Activated T-helper 2 cell treated with anti-CD3 and anti-CD28 coated beads, Interferon-gamma antibody, Interleukin-2, Interleukin-4, amounts not matched to agents 10 μg/mL and 5 μg/mL and 100 μg/mL, durations not matched to agents 14 hours and 24 hours and 36 hours (primary cell): ENCODE measurements at places on chromosomes 12 and 14.

DNA sequence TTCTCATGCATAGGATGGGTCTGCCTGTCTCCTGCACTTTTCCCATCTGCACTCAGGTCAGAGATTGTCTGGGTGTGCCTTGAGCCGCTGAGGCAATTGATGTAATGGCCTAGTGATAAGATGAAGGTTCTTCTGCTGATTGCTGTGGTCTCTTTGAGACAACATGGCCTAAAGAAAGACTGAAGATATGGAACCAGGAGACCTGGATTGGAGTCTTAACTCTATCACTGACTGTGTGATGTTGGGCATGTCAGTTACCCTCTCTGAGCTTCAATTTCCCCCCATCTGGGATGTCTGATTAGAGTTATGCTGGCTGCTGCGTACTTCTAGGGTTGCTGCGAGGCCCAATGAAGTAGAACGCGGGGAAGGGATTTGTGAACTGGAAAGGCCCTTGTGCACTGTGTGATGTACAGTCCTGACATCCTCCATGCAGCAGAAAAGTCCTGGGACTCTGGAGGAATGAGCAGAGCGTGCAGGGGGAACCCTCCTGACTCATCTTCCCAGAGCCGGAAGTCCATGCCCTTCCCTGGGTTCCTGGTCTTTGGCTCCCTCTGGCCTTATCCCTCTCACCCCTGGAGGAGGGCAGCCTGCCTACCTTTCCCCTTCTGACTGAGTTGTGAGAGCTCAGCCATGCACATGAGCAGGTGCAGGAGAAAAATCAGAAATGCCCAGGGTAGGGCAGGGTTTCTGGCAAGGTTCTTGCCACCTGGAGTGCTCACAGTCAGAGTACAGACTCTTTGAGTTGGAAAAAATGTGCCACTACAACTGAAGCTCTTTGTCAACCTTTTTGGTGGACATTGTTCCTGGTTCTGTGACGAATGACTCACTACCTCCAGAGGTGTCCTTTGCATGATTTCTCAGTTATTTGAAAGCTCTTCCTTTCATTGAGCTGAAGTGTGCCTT is 21.1 kb downstream of the PLEKHD1 start:
- DNase-seq = no peak

GRCh38 chr12:128852026-128852698 is 1.1 kb upstream of the GLT1D1 start:
- DNase-seq = no peak

- DNase-seq = no peak
Measured at GRCh38 chr14:95770777-95771176, 56.9 kb upstream of the TCL1A start.

DNA sequence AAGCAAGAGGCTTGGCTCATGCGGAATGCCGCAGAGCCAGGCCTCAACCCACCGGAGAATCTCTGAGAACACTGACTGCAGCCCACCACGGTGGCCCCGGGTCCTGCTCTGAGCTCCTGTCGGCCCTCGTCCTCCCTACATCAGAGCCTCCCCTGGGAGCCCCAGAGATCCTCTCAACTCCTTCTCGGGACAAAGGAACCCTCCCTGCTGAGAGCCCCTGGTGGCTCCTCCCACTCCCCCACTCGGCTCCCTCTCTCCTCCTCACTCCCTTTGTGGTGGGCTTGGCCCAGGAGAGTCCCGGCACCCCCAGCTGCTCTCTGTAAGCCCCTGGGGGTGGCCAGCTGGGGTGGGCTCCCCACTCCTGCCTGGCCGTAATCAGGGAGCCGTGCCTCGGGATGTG is 11.1 kb upstream of the INF2 start:
- DNase-seq = no peak

DNA sequence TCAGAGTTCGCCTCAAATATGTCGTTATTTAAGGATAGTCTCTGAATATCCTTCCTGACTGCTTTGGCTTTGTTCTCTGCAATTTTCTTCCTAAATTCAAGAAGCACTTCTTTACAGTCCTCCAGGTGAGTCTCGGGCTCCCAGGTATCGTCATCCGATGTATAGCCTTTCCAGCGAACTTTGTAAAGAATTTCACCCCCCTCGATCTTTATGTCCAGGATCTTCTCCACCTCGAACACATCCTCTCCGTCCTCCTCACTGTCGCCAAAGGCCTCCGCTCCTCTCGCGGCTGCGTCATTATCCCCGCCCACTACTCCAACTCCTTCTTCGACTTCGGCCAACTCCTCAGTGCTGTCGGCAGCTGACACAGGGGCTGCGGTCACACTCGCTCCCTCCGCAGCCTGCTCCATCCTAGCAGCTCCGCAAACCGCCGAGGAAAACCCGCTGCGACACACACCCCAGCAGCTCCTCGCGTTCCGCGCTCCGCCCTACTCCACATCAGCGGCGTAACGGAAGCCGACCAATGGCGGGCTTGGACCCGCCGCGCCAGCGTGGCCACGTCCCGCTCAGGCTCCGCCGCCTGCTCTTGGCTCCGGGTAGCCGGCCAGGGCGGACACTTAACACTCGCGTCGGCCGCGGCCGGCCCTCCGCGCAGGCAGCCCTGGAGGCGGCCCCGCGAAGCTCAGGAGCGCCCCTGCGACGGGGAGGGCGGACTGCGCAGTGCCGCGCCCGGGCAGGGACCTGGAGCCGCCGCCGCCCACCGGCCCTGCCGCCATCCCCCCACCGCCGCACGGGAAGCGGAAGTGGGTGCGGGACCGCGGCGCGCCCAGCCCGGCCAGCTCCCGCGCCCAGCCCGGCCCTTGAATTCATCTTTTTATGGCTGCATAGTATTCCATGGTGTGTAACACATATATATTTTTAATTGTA is 4.1 kb downstream of the CD163L1 start:
- DNase-seq = peak; percentile 17

GRCh38 chr12:42217656-42218055 is 20.4 kb downstream of the YAF2 start:
- DNase-seq = no peak

DNA sequence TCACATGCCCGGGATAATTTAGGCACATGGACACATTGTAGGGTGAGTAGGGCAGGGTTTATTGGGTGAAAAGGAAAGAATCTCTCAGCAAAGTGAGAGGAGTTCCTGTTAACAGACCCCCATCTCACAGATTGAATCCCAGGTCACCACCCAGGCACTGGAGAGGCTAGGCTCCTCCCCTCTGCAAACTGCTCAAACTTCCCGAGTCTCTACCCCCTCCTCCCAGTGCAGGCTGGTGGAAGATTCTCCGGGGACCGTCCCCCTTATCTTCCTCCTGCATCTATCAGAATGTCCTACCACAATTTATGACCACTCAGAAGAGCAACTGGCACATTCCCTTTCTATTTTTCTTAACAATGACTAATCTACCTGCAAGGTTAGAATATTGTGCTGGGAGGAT is 126.0 kb downstream of the NTF3 start:
- DNase-seq = no peak

- no peak for DNase-seq
Measured at GRCh38 chr14:47919997-47920396, 244.6 kb upstream of the MDGA2 start.

DNA sequence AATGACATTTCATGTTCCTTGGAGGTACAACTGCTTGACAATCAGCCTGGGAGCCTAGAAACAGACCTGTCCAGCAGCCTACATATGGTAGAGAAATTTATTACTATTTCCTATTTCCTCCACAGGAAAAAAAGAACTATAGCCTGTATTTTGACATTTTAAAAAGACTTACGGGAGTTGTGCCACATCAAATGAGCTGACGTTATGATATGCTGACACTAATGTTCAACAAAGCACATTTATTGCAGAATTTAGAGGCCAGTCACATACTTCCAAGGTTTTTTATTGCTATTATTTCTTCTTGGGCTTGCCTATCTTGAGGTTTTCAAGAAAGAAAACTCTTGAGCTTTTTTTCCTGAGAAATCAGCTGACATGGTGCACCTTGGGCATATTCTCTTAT is 305.3 kb downstream of the LRIG3 start:
- no peak for DNase-seq

DNA sequence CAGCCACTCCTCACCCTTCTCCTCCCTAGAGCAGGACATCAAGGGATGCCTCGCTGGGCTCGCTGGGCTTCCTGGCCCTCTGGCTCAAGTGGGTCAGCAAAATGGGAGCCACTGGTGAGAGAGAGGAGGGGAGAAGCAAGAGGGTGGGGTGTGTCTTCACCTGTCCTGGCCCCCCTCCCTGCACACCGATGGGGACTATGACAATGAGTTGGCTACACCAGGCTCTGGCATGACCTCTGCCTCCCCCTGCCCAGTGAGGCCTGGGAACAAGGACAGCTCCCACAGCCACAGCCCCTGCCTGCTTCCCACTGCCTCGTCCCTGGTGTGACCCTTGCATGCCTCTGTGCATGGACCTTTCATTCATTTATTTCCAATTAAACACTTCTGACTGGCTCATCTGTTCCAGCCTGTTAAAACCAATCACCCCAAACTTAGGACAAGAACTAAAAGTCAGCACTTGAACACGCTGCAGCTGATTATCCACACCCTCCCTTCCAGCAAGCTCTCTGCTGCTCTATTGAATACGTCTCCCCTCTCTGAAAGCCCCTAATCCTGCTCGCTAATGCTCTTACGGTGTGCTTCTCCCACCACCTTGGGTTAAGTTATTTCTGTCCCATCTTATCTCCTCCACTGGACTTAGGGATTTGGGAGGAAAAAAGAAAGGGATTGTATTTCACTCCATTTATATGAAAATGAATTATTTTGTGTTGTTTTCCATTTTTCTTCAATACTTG is 5.8 kb upstream of the PPP2R5C start:
- DNase-seq = no peak
